ENCODE measurements at places on chromosomes 1 and 21. TPM values are rescaled to one million over a fixed set of nuclear protein-coding genes. Genes with fewer than 3 reads are reported as not detected.

Gene SEMA4A
- total RNA-seq = 52.1 TPM

GRCh38 chr1:39452540-39452939 lies 38.9 kb upstream of the BMP8A start:
- no peak overlapping the region for H3K27ac ChIP-seq

Gene GBP1
- total RNA-seq = 4.8 TPM

Gene LRRC71
- not detected for total RNA-seq

Gene SLC44A5
- total RNA-seq = not detected

- H3K27ac ChIP-seq = no peak overlapping the region
- H3K4me3 ChIP-seq = no peak overlapping the region
- no peaks in the 10 kb centered on the region for H3K27me3 ChIP-seq
- no peaks in the 10 kb centered on the region for H3K36me3 ChIP-seq
These were observed 41.0 kb upstream of the BACH1 start for GRCh38 chr21:29257701-29258100.

Gene COL8A2
- 0.08 TPM for total RNA-seq

Gene PLD5
- total RNA-seq = not detected

Gene HCRTR1
- total RNA-seq = not detected

GRCh38 chr1:221855156-221855555 lies 113.3 kb upstream of the DUSP10 start:
- no peak overlapping the region for H3K4me3 ChIP-seq
- H3K36me3 ChIP-seq = no peaks in the 10 kb centered on the region
- no peaks in the 10 kb centered on the region for H3K27me3 ChIP-seq
- no peaks in the 10 kb centered on the region for H3K4me1 ChIP-seq

- H3K4me3 ChIP-seq = no peak overlapping the region
- H3K4me1 ChIP-seq = peaks cover 4% of the 10 kb centered on the region
- H3K27me3 ChIP-seq = no peaks in the 10 kb centered on the region
- H3K36me3 ChIP-seq = no peaks in the 10 kb centered on the region
These were observed 68.0 kb downstream of the USP25 start for GRCh38 chr21:15797577-15798363.

- no peak for DNase-seq
- H3K27me3 ChIP-seq = no peaks in the 10 kb centered on the region
These were observed 24.9 kb upstream of the CR1L start for GRCh38 chr1:207619871-207620542.

DNA sequence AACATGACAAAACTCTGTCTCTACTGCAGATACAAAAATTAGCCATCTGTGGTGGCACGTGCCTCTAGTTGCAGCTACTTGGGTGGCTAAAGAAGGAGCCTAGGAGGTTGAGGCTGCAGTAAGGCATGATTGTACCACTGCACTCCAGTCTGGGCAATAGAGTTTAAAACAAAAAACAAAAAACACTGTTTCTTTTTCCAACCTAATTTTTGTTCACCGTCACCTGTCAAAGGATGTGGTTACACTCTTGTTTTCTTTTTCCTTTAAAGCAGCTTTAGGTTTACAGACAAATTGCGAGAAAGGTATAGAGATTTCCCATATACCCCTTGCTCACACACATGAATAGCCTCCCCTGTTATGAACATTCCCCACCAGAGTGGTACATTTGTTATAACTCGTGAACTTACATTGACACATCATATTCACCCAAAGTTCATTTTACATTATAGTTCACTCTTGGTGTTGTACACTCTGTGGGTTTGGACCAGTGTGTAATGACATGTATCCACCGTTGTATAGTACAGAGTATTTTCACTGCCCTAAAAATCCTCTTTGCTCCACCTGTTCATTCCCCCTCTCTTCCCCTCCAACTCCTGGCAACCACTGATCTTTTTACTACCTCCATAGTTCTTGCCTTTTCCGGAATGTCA lies 26.2 kb downstream of the SMG7 start:
- no peak overlapping the region for H3K27ac ChIP-seq
- H3K4me1 ChIP-seq = peaks cover 12% of the 10 kb centered on the region
- H3K27me3 ChIP-seq = no peaks in the 10 kb centered on the region
- DNase-seq = no peak

GRCh38 chr1:53687426-53687825 lies 51.5 kb downstream of the GLIS1 start:
- no peaks in the 10 kb centered on the region for H3K4me1 ChIP-seq
- no peak overlapping the region for H3K4me3 ChIP-seq
- no peak for DNase-seq
- H3K27ac ChIP-seq = no peak overlapping the region
- no peaks in the 10 kb centered on the region for H3K27me3 ChIP-seq

DNA sequence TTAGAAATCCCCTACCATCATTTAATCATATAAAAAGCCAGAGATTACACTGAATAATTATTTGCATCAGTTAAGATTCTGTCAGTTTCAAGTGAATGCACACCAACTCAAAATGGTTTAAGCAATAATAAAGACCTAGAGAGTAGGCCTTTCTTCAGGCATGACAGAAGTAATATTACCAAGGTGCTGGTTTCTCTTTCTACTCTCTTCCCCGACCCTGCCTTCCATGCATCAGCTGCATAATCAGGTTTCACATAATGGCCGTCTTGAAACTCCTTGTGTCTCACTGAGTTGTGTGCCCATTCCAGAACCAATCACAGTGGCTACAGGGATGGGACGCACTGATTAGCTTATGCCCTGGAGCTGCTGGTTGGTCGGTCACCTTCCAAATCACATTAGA lies 103.5 kb upstream of the SERTAD4 start:
- no peaks in the 10 kb centered on the region for H3K27me3 ChIP-seq
- no peak overlapping the region for H3K27ac ChIP-seq
- H3K36me3 ChIP-seq = no peaks in the 10 kb centered on the region
- no peak for DNase-seq
- no peaks in the 10 kb centered on the region for H3K4me1 ChIP-seq

Gene SPRR2F
- total RNA-seq = not detected

GRCh38 chr1:173573596-173573995 lies 29.3 kb downstream of the SLC9C2 start:
- no peaks in the 10 kb centered on the region for H3K4me1 ChIP-seq
- no peaks in the 10 kb centered on the region for H3K27me3 ChIP-seq
- no peak overlapping the region for H3K4me3 ChIP-seq
- H3K27ac ChIP-seq = no peak overlapping the region

DNA sequence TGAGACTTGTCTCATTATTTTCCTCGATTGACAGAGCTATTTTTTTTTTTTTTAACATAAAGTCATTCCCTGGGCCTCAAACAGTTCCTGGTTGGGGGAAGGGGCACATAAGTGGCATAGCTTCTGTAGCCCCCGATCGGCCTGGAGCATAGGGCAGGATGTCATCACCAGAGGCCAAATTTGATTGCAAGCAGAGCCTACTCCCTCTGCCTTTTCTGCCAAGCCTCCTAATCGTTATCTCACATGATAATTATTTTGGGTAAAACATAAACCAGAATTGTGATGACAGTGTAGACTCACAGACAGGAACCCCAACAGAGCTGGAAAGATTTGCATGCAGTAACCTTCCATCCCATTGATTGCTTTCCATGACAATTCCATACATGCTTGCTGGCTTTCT lies 404.8 kb downstream of the PCP4 start:
- no peak overlapping the region for H3K27ac ChIP-seq
- H3K4me3 ChIP-seq = no peak overlapping the region
- H3K4me1 ChIP-seq = no peaks in the 10 kb centered on the region
- H3K36me3 ChIP-seq = no peaks in the 10 kb centered on the region
- DNase-seq = no peak

- H3K36me3 ChIP-seq = no peaks in the 10 kb centered on the region
- DNase-seq = peak; percentile 15
- peaks cover 6% of the 10 kb centered on the region for H3K4me1 ChIP-seq
- no peaks in the 10 kb centered on the region for H3K27me3 ChIP-seq
- no peak overlapping the region for H3K27ac ChIP-seq
These were observed 26.5 kb upstream of the RPL11 start for GRCh38 chr1:23664837-23665795.

Gene MFAP2
- not detected for total RNA-seq

DNA sequence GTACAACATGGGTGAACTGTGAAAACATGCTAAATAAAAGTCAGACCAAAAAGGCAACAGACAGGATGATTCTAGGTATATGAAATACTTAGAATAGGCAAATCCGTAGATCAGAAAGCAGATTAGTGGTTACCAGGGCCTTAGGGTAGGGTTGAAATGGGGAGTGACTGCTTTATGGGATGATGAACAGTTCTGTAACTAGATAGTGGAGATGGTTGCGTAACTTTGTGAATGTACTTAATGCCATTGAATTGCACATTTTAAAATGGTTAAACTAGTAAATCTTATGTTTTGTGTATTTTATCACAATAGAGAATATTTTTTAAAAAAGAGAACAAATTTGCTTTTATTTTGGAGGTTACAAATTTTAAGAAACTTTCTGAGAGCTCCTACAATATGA lies 17.4 kb downstream of the ZNF326 start:
- H3K36me3 ChIP-seq = peaks cover 2% of the 10 kb centered on the region
- no peaks in the 10 kb centered on the region for H3K27me3 ChIP-seq
- no peak for DNase-seq
- H3K27ac ChIP-seq = no peak overlapping the region
- no peak overlapping the region for H3K4me3 ChIP-seq

DNA sequence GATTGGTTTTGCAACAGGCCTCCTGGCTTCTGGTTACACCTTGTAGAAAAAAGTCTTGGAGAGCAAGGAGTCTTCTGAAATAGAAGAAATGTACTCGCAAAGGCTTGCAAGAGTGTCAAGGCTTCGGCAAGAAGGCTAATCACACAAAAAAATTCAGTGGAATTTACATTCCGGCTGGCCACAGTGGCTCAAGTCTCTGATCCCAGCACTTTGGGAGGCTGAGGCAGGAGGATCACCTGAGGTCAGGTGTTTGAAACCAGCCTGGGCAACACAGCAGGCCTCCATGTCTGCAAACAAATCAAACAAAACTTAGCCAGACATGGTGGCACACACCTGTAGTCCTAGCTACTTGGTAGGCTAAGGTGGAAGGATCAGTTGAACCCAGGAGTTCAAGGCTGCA lies 7.7 kb upstream of the DOP1B start:
- H3K36me3 ChIP-seq = no peaks in the 10 kb centered on the region
- no peak overlapping the region for H3K27ac ChIP-seq
- no peaks in the 10 kb centered on the region for H3K27me3 ChIP-seq
- H3K4me3 ChIP-seq = no peak overlapping the region
- peaks cover 10% of the 10 kb centered on the region for H3K4me1 ChIP-seq
- DNase-seq = no peak

DNA sequence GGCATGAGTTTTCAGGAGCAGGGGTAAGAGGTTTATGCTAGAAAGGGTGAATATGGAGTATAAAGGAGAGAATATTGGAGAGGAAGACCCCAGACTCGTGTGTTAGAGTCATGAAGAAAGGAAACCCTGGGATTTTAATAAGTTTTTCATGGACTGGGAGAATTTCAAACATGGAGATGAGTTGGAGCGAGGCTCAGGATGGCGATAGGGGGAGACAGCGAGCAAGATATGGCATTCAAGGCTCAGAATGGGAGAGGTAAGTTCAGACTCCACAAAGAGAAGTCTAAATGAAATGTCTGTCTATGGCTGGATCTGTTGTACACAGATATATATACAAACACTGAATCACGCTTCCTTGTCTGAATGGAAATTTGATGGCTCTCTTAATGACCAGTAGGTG lies 92.5 kb downstream of the LRRC40 start:
- no peak overlapping the region for H3K27ac ChIP-seq
- H3K36me3 ChIP-seq = no peaks in the 10 kb centered on the region
- H3K4me3 ChIP-seq = no peak overlapping the region
- H3K4me1 ChIP-seq = no peaks in the 10 kb centered on the region

DNA sequence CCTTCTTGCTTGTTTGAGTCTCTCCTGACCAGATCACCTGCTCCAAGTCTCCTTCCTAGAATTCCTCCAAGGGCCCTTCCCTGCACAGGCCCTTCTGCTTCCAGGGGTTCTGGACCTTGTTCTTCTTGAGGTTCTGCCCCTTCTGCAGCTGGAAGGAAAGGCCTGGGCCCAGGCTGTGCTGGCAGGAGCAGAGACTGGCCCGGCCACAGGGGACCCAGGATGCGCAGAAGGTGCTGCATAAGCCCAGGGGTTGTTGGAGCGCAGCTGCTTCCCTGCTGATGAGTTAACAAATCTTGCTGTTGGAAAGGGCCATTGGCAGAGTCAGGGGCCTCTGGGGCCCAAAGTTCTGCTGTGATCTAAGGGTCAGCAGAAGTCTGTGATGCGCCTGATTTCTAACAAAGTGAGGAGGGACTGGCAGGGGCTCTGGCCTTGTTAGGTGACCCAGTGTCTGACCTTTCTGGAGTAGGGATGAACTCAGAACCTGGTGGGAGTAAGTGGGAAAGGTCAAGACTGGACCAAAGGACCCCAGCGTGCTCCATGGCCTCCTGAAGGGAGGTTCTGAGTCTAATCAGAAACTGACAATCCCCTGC lies 509.8 kb downstream of the PTPRU start:
- no peak overlapping the region for H3K27ac ChIP-seq
- DNase-seq = no peak
- H3K36me3 ChIP-seq = no peaks in the 10 kb centered on the region

Gene BACH1
- total RNA-seq = 25.7 TPM

- no peak for DNase-seq
- H3K4me1 ChIP-seq = no peaks in the 10 kb centered on the region
- H3K27ac ChIP-seq = no peak overlapping the region
- H3K27me3 ChIP-seq = no peaks in the 10 kb centered on the region
These were observed 797.3 kb downstream of the PLA2G4A start for GRCh38 chr1:187626056-187626455.

DNA sequence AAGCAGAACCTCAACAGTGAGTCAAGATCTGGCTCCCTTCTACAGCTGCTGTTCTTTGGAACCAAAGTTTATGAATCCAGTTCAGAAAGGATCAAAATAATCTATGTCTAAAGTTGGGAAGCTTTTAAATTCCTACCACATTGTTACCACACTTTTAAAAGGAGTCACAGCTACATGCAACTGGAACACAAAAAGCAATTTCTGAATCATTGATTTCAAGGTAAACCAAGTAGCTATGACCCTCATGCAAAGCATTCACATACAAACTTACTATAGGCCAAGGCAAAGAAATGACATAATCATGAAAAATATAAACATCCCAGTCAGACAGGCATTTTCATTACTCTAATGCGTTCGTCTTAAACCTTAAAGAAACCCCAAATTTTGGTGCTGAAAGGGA lies 3.5 kb downstream of the SIPA1L2 start:
- H3K27me3 ChIP-seq = peaks cover 2% of the 10 kb centered on the region
- no peak for DNase-seq
- H3K4me3 ChIP-seq = no peak overlapping the region
- H3K4me1 ChIP-seq = no peaks in the 10 kb centered on the region
- no peak overlapping the region for H3K27ac ChIP-seq

DNA sequence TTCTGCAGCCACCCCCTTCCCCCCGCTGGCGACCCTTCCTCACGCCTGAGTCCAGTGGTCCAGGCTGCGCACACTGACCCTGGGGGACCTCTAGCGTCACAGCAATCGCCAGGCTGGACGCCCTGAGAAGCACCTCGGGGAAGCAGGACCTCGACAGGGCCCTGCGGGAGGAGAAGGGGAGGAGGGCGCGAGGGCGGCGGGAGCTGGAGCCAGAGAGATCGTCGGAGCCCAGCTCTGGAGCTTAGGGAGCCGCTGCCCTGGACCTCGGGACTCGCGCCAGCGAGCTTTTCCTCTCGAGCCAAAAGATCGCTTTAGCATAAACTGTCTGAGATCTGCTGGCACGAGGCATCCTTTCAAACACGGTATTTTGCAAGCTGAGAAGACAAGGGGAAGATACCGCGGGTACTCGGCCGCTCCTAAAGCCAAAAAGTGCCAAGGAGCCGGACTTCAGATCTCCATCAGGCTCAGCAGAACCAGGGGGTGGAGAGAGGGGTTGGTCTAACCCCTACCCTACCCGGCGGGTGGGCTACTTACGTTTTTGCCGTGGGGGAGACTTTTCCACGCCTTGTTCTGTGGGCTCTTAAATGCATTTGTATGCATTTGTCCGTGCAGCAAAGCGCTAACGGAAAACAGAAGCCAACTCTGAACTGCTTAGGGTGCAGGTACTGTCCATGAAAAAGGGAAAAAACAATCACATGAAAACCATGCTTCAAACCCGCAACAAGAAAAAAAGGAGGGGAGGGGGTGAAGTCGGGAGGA lies 586 bp downstream of the COL24A1 start:
- H3K4me1 ChIP-seq = no peaks in the 10 kb centered on the region
- peaks cover 29% of the 10 kb centered on the region for H3K27me3 ChIP-seq
- no peak overlapping the region for H3K4me3 ChIP-seq
- DNase-seq = no peak

All from GM12878 (cell line).